Uterine smooth muscle cell (primary cell): ENCODE measurements at places on chromosomes 1 and 21. TPM values are rescaled to one million over a fixed set of nuclear protein-coding genes. Genes with fewer than 3 reads are reported as not detected.

The ZCCHC17 gene
- total RNA-seq = 39.1 and 50.0 TPM in 2 replicates

The PCAT6 gene
- total RNA-seq = not detected in 2 replicates

The PPIAL4G gene
- total RNA-seq = under 0.01 TPM in 1 of 2 replicates, not detected in the other

The TEDDM1 gene
- not detected in 2 replicates for total RNA-seq

The RPS27 gene
- total RNA-seq = 516 and 1,068 TPM in 2 replicates

The PODN gene
- 5.6 and 35.1 TPM in 2 replicates for total RNA-seq

The MATN1 gene
- not detected in 2 replicates for total RNA-seq

The C1orf122 gene
- total RNA-seq = 18.2 and 205 TPM in 2 replicates

The FCER1A gene
- not detected in 2 replicates for total RNA-seq

The RASSF5 gene
- total RNA-seq = 0.11 and 0.50 TPM in 2 replicates

The SPRR3 gene
- not detected in 2 replicates for total RNA-seq

The LCE6A gene
- not detected in 2 replicates for total RNA-seq

The L1TD1 gene
- 0.12 and 0.22 TPM in 2 replicates for total RNA-seq

The TP73 gene
- under 0.01 and 0.12 TPM in 2 replicates for total RNA-seq

The PTPN22 gene
- total RNA-seq = 0.66 and 0.75 TPM in 2 replicates

The CD1B gene
- not detected in 2 replicates for total RNA-seq

The FLG2 gene
- total RNA-seq = under 0.01 TPM in 1 of 2 replicates, not detected in the other

The COG2 gene
- total RNA-seq = 18.6 and 19.8 TPM in 2 replicates

The NBPF10 gene
- total RNA-seq = 3.4 and 5.4 TPM in 2 replicates

The S100B gene
- total RNA-seq = not detected in 2 replicates

The DENND2D gene
- 1.1 and 1.6 TPM in 2 replicates for total RNA-seq

The CD34 gene
- total RNA-seq = 0.25 TPM in 1 of 2 replicates, not detected in the other

The SLAMF6 gene
- not detected in 2 replicates for total RNA-seq

The DCDC2B gene
- 0.12 TPM in 1 of 2 replicates, not detected in the other for total RNA-seq

The UBASH3A gene
- not detected in 2 replicates for total RNA-seq

The KCNE1 gene
- total RNA-seq = 0.12 TPM in 1 of 2 replicates, not detected in the other

The TMEM51 gene
- 7.9 and 11.5 TPM in 2 replicates for total RNA-seq

The IQGAP3 gene
- total RNA-seq = 27.6 and 83.3 TPM in 2 replicates

The HTR6 gene
- under 0.01 TPM in 1 of 2 replicates, not detected in the other for total RNA-seq

The HSPA6 gene
- 1.9 and 4.6 TPM in 2 replicates for total RNA-seq

The CCDC181 gene
- total RNA-seq = 1.2 and 2.0 TPM in 2 replicates

The FBXO2 gene
- 0.22 and 1.2 TPM in 2 replicates for total RNA-seq

The SV2A gene
- total RNA-seq = 23.2 and 39.7 TPM in 2 replicates

The CFAP107 gene
- total RNA-seq = 0.12 TPM in 1 of 2 replicates, not detected in the other

The SPAG17 gene
- 0.22 TPM in 1 of 2 replicates, not detected in the other for total RNA-seq

The NFASC gene
- total RNA-seq = 32.6 and 53.6 TPM in 2 replicates

The VSIG8 gene
- total RNA-seq = 0.12 TPM in 1 of 2 replicates, not detected in the other
